ENCODE measurements at places on chromosomes 1 and 21.
A peak's percentile ranks its signal among the peaks of the same experiment; 100 is the strongest.

DNA sequence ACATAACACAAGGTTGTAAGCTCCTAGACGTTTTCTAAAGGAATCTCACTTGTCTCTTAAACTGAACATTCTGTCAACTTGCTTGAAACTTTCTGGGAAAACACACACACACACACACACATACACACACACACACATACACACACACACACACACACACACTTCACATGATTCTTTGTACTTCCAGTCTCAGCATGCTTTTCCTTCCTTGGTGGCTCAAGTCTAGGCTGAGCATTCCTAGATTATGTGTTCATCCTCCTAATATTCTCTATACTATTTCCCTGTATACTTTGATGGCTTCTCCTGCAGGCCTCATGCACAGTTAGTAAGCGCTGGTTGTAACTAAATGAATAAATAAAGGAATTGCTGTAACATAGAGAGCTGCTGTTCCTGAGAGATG lies 372.1 kb downstream of the PTPRC start:
- DNase-seq = peak; percentile 12

- DNase-seq = peak; percentile 77
Measured at GRCh38 chr1:47532921-47533792, 95.3 kb downstream of the FOXD2 start.

GRCh38 chr1:54649130-54649898 lies 7.7 kb downstream of the MROH7 start:
- no peak for DNase-seq

- no peak for DNase-seq
Measured at GRCh38 chr1:172640111-172640510, 18.8 kb upstream of the FASLG start.

DNA sequence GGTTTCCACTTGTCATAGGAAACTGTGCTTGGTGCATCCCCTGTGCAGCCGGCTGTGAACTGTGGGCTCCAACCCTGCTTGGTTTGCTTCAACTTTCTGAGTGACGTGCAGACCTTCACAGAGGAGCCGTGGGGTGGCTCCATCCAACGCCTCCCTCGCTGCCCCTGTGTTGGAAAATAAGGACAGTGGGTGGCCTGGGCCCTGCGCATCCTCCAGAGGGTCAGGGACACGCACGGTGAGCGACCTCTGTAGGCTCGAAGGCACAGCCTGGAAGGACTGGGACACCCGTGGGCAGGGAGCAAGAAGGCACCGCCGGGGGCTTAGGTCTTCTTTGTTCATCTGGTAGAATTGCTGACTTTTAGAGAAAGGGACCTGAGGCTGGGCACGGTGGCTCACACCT lies 6.5 kb upstream of the FAAP20 start:
- DNase-seq = no peak

GRCh38 chr21:33901412-33902288 lies 14.0 kb downstream of the ATP5PO start:
- no peak for DNase-seq

DNA sequence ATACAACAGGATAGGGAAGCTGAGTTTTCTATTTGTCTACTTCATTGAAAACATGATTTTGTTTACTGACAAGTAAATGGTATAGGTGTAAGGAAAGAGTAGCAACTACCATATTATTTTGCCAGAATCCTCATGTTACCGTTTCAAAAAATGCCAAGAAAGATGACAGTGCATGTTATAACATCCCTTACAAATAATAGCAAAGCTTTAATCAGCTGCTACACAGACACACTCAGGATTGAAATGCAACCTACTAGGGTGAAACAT lies 331.5 kb downstream of the CHRM3 start:
- DNase-seq = no peak

DNA sequence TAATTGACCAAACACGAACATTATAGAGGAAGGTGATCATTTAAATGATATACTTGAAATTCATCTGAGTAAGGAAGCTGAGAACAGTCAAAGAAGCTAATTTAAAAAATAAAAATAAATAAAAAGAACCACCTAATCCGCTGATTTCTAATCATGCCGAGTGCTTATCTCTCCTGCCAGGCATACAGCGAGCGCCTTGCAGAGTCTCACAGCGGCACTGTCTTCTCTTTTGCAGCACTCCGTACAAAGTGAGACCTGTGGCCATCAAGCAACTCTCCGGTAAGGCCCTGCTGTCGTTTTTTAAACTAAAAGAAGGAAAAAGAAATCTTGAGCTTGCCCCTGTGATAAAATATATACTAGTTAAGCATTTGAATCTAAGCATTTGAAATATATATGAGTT lies 45.3 kb downstream of the PDE9A start:
- DNase-seq = no peak

GRCh38 chr1:172404121-172404520 lies 16.4 kb upstream of the C1orf105 start:
- no peak for DNase-seq

GRCh38 chr1:2462819-2463218 lies 13.3 kb upstream of the PLCH2 start:
- no peak for DNase-seq

- no peak for DNase-seq
Measured at GRCh38 chr1:30726773-30727684, 3.6 kb upstream of the MATN1 start.

DNA sequence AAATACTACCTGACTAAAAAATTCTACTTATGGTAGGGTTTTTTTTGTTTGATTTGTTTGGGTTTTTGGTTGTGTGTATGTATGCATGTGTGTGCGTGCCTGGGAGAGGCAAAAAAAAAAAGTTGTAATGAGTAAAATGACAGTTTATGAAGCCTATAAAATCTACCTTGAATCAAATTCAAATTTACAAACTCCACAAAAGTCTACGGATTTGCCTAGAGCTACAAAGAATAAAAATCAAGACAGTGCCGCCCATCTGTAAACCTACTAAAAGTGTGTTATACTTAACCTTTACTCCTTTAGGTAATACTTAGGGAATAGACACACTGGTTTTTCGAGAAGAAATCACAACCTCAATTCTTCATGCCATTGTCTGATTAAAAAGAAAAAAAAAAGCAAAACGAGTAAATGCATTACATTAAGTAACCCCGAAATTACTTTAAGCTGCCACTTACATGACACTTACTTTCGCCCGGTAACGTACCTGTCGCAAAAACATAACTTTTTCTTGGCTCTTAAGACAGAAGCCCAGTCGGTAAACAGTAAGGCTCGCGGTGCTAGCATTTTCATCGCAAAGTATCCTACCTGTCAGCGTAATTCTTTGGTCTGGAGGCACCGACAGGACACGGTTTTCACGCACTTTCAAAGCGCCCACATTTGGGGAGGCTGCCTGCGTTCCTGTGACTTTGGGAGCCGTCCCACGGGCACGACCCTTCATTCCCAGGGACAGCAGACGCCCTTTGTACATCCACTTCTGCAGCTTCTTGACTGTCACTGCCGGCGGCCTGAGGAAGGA lies 951 bp downstream of the SYDE2 start:
- DNase-seq = no peak

DNA sequence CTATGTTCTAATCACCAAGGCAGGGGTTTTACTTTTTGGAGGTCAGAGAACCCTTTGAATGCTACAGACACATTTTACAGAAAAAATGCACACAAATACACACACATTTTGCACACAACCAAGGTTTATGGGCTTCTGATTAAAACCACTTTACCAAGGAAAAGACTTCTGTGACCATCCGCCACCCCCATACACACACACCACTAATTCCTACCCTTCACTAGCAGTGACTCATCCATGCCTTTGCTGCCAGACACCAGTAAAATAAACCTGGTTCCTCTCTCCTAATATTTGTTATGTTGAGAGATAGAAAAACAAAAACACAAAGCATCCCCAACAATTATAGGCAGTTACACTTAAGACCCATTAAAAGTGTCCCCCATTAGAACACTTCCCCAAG lies 12.9 kb downstream of the PIGM start:
- no peak for DNase-seq

GRCh38 chr1:221747839-221748238 lies 6.0 kb upstream of the DUSP10 start:
- DNase-seq = no peak

DNA sequence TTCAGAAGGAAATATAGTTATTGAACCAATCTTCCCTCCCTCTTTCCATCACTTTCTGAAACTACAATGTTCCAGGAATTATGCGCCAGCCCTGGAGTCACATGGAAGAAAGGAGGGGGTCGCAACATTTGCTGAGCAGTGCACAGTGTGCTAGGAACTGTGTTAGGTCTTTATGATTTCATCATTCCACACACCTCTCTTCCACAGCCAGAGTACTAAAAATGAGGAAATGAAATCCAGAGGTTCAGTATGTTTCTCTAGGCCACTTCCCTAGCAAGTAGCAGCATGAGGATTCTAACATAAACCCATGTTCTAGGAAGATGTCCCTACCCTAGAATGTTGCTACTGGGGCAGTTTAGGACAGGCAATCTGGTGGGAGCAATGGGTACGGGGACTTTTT lies 158.1 kb downstream of the SLC45A1 start:
- no peak for DNase-seq

- DNase-seq = no peak
Measured at GRCh38 chr1:80385650-80386049, 1379.1 kb upstream of the ADGRL4 start.

DNA sequence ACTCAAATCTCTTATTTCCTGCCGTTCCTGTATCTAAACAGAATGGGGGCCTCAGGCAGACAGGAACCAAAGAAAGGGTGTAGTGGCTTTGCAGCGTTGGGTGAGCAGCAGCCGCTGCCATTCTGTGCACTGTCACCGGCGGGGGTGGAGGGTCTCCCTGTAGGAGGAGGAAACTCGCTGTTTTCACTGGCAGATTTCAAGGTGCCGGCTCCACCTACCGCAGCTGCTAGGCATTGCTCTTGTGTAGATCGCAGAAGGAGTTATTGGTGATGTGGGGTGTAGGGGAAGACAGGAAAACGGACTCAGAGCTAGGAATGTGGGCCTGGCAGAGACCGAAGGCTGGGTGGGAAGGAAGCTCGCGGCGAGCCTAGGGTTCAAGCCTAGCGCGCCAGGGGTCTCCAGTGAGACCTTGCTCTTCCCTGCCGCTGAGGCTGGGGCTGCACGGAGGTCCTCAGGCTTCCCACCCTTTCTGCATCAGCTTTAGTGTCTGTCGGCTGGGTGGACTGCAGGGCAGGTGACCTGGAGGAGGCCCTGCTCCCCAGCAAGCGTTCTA lies 20.8 kb downstream of the ATP5PO start:
- peak; percentile 71 for DNase-seq
